NCI-H460 (cell line): ENCODE measurements at places on chromosomes 5 and 9. TPM values are rescaled to one million over a fixed set of nuclear protein-coding genes. Genes with fewer than 3 reads are reported as not detected.

LCN2 gene
- total RNA-seq: not detected in 2 replicates

RANBP17 gene
- total RNA-seq: 11.7 and 11.9 TPM in 2 replicates

PAIP1 gene
- 170 and 180 TPM in 2 replicates for total RNA-seq

FGF1 gene
- not detected in 2 replicates for total RNA-seq
